ENCODE measurements at places on chromosomes 7 and 10.

- no peak for DNase-seq
Observed at GRCh38 chr10:119962837-119963236, 70.3 kb downstream of the SEC23IP start.

- DNase-seq = no peak
Observed at GRCh38 chr7:18541181-18541870, 45.8 kb downstream of the HDAC9 start.

- no peak for DNase-seq
Observed at GRCh38 chr10:133160826-133161471, 930 bp downstream of the KNDC1 start.

- no peak for DNase-seq
Observed at GRCh38 chr10:83806717-83807116, 332.6 kb upstream of the GHITM start.

DNA sequence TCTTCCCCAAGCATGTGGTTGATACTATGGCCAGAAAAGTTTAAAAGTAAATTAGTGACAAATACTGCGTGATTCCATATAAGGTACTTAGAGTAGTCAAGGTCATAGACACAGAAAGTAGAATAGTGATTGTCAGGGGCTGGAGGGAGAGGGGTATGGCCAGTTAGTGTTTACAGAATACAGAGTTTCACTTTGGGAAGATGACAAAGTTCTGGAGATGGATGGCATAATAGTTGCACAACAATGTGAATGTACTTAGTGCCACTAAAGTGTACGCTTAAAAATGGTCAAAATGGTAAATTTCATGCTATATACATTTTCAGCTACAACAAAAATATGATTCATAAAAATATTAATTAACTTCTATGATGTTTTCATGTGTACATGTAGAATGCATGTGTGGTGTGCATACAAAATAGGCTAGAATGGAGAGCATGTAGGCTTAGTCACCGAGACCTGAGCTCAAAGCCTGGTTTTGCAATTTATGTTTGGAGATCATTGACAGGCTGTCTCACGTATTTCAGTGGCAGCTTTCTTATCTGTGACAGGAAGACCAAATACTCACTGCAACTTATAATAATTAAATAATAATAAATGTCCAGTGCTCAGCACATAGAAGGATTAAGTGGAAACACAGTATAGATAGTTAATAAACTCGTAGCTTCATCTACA is 625.6 kb downstream of the SUGCT start:
- peak; percentile 20 for DNase-seq

GRCh38 chr10:101961591-101962498 is 94.1 kb downstream of the ARMH3 start:
- DNase-seq = no peak

DNA sequence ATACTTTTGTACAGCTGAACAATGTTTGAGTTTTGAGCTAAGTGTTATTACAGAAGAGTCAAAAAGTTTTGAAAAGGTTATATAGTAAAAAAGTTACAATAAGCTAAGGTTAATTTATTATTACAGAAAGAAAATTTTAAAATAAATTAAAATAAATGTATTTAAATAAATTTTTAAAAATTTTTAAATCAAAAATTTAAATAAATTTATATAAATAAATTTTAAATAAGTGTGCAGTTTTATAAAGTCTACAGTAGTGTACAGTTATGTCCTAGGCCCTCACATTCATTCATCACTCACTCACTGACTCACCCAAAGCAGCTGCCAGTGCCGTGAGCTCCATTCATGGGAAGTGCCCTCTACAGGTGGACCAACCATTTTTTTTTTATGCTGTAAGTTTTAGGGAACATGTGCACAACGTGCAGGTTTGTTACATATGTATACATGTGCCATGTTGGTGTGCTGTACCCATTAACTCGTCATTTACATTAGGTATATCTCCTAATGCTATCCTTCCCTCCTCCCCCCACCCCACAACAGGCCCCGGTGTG is 462.9 kb upstream of the ZMIZ1 start:
- peak; percentile 26 for DNase-seq

DNA sequence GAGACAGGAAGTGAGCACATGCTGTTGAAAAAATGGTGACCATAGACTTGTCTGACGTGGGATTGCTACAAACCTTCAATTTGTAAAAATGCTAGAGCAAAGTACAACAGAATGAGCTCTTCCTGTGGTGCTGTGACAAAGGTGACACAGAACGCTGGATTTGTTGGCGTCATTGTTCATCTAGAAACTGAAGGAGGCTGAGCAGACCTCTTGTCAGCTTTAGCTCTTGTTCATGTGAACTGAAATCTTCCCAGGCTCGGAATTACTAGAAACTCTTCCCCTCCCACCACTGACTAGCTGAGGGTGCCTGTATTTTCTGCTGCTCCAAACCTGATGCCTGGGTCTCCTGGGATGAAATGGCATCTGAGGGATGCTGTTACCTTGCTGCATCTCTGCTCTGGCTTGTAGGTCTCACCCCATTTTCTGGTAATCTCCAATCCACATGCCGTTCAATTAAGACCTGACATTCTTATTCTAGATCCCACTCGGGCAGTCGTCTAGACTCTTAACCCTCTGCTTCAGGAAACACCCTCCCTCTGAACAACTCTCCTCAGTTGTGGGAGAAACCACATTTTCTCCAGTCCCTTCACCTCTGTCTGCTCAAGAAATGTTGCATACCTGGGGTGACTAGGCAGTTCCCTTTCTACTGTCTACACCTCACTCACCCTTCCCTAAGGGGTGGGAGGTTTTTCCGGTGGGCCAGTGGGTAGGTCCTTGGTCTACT is 349.3 kb downstream of the CXCL12 start:
- no peak for DNase-seq

- DNase-seq = no peak
Observed at GRCh38 chr7:137734221-137734620, 112.6 kb downstream of the DGKI start.

- peak; percentile 91 for DNase-seq
Observed at GRCh38 chr7:51620706-51621105, 304.1 kb upstream of the COBL start.

DNA sequence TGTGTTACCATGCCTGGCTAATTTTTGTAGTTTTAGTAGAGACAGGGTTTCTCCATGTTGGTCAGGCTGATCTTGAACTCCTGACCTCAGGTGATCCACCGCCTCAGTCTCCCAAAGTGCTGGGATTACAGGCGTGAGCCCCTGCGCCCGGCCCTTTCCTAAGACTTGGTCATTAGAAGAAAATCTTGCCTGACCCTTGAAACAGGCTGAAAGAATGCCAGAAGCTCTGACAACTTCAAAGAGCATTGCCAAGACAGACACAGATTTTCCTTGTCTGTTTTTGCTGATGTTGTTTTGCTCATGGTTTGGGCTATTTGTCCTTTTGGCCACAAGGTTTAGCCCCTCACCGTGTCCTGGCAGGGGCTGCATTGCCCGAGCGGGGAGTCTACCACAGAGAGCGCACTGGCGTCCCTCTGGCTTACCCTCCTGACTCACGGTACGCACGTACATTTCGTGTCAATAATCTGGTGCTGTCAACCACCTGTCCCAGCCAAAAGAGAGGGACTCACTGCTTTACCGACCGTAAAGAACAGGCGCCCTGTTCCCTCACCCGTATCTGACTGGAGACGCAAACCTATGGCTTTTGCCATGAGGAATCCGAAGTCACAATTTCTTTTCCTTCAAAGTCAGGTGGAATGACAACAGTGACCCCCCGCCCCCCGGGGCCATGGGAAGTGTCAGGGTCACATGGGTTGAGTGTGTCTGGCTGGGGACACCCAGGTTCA is 10.1 kb upstream of the INPP5A start:
- DNase-seq = no peak

DNA sequence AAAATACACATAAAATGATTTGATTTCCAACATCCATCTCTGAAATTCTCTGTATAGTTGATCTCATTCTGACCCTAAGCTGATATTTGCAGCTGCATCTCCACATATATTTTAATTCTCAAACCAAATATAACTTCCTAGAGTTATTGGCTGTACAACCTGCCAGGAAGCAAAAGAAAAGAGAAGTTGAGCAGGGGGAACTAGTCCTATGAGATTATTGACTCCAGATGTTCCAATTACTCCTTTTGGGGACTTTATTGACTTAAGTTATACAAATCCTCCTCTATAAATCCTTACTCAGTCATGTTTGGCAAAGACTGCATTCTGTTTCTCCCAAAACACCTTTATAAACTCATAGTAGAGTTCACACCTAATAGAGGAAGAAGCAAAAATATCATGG is 599.4 kb upstream of the ANKRD30A start:
- peak; percentile 7 for DNase-seq

- DNase-seq = peak; percentile 35
Observed at GRCh38 chr7:2667843-2668242, 20.2 kb upstream of the AMZ1 start.

DNA sequence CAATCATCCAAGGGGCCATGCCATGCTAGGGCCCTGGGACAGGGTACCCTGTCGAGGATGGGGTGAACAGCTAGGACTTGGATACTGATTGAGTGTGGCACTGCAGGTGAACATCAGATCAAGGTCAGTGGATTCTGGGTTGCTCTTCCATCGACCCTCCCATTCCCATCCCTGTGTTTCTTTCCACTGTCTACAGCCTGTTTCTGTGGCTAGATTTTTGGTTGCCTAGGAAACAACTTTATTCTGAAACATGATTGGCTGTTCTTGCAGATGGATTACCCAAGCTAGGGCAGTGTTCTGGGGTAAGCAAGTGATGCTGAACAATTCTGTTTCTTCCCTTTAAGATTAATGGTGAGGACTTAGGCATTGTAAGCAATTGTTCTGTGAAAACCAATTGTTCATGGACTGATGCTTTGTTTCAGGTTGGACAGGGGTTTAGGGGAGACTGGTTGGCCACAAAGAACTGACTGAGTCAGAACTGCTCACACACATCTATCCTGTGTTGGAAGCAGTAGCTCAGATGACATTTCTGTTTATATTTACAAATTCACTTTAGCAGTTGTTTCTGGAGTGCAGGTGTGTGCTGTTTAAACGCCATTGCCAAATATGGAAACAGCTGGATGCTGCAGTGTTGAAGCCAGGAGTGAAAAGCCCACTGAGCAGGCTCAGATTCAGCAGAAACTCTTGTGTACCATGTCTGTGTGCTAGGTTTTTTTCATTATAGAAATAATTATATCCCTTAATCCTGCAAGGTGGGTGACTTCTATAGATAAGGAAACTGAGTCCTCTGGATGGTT is 102.3 kb upstream of the BTBD16 start:
- DNase-seq = no peak

- DNase-seq = no peak
Observed at GRCh38 chr10:34758447-34758996, 56.6 kb downstream of the PARD3 start.

DNA sequence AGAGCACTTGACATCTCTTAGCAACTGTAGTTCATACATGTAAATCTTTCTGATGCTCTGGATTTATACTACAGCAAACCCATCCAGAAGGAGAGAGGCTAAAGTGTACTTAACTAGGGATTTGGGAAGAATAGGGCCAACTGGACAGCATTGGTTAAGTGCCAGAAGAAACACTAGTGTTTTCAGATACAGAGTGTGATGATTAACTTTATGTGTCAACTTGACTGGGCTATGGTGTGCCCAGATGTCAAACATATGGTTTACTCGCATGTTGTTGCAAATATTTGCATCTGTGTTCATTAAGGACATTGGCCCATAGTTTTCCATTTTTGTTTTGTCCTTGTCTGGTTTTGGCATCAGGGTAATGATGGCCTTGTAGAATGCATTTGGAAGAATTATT is 384.7 kb upstream of the KCND2 start:
- DNase-seq = no peak

GRCh38 chr7:157890921-157891401 is 554.2 kb downstream of the DNAJB6 start:
- DNase-seq = no peak

GRCh38 chr10:14820775-14821154 is 17.1 kb downstream of the CDNF start:
- no peak for DNase-seq

DNA sequence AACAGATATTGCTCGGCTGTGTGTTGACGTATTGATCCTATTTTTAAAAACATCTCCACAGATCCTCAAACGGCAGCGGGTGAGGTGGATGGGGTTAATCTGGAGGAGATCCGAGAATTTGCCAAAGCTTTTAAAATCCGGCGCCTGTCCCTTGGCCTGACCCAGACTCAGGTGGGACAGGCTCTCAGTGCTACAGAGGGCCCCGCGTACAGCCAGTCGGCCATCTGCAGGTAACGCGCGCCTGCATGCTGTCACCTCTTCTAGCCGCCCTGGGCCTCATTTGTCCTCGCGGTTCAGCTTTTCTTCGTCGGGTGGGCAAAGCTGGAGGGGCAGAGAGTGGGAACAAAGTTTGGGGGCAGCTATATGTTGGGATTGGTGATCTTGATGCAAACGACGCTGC is 105.7 kb upstream of the YAE1 start:
- no peak for DNase-seq

DNA sequence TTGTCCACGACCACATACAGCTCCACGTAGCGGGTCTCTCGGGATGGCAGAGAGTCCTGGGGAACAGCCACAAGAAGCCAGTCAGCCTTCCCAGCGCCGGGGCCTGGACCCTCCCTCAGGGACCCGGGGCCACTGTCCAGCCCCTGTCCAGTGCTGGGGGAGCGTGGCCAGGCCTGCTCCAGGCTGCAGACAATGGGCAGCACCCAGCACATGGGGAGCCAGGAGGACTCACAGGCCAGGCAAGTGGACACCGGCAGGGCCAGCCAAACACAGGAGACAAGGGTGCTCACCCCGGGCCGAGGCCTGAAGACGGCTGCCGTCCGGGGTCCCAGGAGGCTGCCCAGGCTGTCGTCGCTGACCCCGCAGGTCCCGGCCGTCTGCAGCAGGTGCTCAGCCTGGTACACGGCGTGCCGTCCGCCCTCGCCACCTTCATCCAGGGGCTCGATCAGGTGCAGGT is 3.7 kb downstream of the ADAM8 start:
- DNase-seq = no peak

DNA sequence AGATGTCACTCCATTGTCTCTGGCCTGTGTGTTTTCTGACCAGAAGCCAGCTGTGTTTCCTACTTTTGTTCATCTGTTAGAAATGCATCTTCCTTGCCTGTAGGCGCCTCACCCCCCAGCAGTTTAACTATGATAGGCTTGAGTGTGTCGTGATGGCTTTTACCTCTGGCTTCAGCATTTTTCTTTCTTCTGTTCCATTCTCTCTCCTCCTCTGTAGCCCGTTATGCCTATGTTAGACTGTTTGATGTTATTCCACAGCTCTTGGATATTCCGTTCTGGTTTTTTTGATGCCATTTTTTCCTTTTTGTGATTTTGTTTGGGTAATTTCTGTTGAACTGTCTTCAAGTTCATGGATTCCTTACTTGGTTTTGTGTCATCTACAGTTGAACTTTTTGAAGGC is 17.9 kb downstream of the MMP21 start:
- no peak for DNase-seq

GRCh38 chr10:33722067-33722466 is 387.6 kb upstream of the NRP1 start:
- no peak for DNase-seq

GRCh38 chr10:22314852-22315251 is 1.3 kb upstream of the COMMD3 start:
- peak; percentile 10 for DNase-seq

- DNase-seq = no peak
Observed at GRCh38 chr10:123535386-123535785, 130.8 kb upstream of the GPR26 start.
